ENCODE measurements at places on chromosomes 11 and 22. TPM values are rescaled to one million over a fixed set of nuclear protein-coding genes. Genes with fewer than 3 reads are reported as not detected.

The CBLIF gene
- not detected for total RNA-seq

The DNAJB7 gene
- total RNA-seq = not detected

The NLRP6 gene
- total RNA-seq = not detected

The RSF1 gene
- total RNA-seq = 13.9 TPM

The TMEM121B gene
- 0.14 TPM for total RNA-seq

The TBX10 gene
- not detected for total RNA-seq

The ARHGAP20 gene
- total RNA-seq = not detected
